ENCODE measurements at places on chromosomes 16 and 17.
A peak's percentile ranks its signal among the peaks of the same experiment; 100 is the strongest.

DNA sequence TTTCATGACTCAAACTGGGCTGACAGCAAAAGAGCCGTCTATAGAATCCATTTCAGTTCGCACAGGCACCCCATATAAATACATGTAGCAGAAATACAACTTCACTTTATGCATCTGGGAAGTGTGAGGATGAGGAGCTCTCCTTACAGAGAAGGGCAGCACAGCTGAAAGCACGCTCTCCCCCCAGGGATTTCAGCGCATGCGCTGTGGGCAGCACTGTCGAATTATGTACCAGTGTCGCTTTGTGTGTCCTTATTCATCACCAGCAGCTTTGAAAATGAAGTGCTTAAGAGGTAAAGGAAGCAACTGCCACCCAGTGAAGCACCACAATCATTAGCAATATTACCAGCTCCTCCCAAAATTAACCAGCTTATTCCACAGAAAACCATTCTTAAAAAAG is 39.9 kb downstream of the CEP95 start:
- no peak for DNase-seq

GRCh38 chr16:72202014-72202413 is 30.1 kb upstream of the PMFBP1 start:
- DNase-seq: no peak

DNA sequence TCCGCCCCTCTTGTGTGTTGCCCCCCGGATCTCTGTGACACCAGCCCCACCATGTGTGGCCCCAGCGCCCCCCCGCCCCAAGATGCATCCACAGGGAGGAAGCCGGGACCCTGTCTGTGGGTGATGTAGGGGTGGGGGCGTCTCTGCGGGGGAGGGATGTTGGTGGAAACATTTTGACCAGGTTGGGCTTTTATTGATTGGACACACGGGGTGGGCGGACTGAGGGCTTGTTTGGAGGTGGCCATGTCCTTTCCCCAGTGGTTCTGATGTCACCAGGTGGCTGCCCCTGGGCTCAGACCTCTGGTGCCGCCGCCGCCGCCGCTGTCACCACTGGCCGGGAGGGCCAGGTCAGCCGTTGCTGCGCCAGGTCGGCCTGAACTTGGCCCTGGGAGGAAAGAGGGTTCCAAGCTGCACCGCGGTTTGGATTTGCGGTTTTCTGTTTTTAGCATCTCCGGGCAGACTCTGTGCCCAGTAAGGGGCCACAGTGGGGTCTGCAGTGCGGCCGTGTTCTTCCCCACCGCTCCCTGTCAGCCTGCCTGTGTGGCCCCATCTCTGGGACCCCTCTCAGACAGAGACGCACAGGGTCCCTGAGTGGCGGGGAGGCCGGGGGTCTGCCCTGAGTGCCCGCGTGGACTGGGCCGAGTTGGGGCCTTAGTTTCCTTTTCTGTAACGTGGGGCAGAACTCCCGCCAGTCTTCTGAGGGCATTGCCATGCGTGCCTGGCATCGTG is 19.8 kb downstream of the GSE1 start:
- DNase-seq: no peak

DNA sequence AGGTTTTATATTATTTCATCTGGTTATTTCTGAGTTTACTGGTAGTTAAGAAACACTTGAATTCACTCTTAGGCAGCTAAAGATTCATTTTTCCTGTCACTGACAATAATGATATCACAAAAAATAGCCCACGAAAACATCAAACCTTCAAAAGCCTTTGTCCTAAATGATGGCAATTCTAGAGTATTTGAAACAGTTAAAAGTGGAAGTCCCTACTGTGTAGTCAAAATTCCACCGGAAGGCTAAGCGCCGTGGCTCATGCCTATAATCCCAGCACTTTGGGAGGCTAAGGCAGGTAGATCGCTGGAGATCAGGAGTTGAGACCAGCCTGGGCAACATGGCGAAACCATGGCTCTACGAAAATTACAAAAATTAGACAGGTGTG is 103.5 kb downstream of the HIC1 start:
- no peak for DNase-seq

DNA sequence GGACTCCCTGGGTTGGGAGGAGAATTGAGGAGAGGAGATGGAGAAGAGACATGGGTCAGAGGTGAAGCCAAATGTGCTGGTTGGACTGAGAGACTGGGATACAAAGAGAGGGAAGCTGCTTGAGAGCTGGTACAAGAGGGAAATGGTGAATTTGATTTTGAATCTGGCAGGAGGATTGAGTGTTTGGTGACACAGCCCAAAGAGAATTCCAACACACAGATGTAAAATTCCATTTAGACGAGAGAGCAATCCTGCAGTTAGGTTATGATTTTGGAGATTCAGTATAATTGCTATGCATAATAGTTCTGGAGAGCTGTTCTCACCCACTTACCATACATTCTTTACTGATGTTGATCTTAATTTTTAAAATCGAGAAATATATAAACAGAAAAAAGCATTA is 57.7 kb downstream of the HSD17B2 start:
- no peak for DNase-seq

DNA sequence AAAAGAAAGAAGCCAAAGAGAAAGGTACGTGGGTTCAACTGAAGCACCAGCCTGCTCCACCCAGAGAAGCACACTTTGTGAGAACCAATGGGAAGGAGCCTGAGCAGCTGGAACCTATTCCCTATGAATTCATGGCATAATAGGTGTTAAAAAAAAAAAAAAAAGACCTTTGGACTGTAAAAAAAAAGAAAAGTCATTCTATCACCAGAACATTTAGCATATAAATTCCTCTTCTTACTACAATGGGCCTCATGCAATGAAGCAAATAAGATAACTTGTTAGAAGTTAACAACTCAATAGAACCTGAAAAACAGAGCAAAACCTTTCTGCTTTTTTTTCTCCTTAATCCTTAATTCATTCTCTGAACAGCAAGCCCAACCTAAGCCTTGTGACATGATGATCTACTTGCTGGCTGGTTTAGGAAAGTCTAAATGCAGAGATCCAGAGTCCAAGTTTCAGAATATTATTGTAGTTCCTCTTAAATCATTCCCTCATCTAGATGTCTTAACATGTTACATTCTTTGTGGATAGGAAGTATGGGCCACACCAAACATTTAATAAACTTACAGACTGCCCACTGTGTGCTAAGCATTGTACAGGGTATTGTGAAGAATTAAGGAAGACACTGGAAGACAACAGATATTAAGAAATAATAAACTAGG is 45.4 kb downstream of the BRCA1 start:
- no peak for DNase-seq

DNA sequence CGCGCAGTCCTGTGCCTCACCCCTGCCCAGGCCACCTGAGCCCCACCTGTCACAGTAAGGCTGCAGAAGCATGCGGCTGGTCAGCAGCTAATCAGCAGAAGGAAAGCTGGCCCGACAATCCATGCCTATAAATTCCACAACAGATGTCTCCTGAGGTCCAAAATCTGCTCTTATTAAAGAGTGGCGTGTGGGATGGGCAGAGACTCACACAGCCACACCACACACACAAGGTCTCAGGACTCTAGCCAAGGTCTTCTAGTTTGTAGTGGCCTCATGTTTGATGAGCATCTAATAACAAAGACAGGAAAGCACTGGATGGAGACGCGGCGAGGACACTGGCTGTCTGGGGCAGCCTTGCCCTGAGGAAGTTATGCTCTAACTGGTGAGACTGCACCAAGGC is 55.9 kb downstream of the ANKRD11 start:
- no peak for DNase-seq

GRCh38 chr16:86740906-86741799 is 162.8 kb downstream of the FOXL1 start:
- no peak for DNase-seq

- DNase-seq: peak; percentile 80
Observed at GRCh38 chr17:66076546-66077190, 115.3 kb downstream of the CEP112 start.

GRCh38 chr16:81499576-81500380 is 55.2 kb downstream of the CMIP start:
- DNase-seq: no peak

DNA sequence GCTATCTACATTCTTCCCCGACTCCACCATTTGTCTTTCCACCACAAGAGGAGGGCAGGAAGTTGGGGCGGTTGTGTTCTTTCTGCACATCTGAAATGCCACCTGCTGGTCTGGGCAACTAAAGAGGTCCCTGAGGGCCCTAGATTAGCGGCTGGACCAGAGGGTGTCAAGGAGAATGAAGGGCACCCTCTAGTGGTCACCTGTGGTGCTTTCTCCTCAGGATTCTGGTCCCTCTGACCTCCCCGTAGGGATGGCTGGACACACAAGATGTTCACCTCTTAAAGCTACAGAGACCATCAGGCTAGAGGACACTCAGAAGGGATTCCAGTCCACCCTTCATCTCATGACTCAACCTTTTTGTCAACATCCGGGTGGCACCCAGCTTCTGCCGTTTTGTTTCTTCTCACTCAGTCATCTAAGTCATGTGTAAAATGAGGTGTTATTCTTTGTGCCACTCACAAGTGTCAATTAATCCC is 2.9 kb upstream of the SCIMP start:
- peak; percentile 79 for DNase-seq

GRCh38 chr17:55694286-55694910 is 28.3 kb downstream of the TMEM100 start:
- DNase-seq: peak; percentile 20

DNA sequence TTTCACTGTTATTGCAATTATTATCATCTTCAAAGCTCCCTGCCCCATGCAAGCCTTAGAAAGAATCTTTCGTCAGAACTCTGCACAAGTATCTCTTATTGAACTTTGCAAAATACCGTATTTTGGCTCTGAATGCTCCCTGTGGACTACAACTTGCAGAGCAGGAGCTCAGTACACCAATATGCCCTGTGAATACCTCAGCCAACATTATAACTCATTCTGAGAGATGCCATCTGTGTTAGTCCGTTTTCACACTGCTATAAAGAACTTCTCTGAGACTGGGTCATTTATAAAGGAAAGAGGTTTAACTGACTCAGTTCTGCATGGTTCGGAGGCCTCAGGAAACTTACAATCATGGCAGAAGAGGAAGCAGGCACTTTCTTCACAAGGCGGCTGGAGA is 87.2 kb upstream of the XYLT1 start:
- no peak for DNase-seq

GRCh38 chr16:58022601-58023371 is 2.8 kb upstream of the MMP15 start:
- no peak for DNase-seq

DNA sequence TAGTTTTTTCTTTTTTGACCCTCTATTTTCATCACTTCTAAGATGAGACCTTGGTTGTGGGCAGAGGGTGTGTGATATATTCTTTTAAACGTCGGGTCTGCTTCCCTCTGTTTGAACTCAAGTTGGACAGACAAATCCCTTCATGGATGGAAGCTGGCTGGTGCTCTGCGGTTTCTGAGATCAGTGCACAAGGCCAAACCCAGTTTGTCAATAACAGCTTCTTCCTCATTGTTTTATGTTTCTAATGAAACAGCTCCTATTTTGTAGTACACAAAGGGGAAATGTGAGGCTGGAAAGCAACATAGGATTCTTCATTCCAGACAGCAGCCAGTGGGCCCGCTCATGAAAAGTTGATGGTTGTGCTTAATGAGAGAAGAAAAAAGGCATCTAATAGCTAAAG is 159.6 kb downstream of the PRKCA start:
- no peak for DNase-seq

DNA sequence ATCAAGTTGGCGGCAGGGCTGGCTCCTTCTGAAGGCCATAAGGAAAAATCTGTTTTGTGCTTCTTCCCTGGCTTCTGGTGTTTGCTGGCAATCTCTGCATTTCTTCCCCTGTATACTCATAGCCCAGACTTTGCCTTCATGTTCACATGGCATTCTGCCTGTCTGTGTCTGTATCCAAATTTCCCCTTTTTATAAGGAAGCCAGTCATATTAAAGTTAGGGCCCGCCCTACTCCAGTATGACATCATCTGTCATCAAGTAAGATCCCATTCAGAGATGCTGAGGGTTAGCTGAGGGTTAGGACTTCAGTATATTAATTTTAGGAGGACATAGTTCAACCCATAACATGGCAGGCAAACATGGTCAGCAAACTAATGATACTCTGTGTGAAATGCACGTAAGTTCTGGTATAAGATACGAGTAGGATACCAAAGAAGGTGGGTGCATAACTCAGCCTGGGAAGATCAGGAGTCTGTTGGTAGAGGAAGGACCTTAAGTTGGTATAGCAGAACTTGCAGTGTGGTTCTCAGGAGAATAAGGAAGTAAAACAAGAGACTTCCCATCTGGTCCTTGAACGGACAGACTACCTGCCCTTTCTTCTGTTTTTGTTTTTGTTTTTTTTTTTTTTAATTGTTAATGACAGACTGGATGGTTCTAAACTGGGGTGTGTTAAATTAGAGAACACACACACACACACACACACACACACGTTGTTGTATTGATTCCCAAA is 13.9 kb downstream of the MAP2K6 start:
- DNase-seq: no peak

DNA sequence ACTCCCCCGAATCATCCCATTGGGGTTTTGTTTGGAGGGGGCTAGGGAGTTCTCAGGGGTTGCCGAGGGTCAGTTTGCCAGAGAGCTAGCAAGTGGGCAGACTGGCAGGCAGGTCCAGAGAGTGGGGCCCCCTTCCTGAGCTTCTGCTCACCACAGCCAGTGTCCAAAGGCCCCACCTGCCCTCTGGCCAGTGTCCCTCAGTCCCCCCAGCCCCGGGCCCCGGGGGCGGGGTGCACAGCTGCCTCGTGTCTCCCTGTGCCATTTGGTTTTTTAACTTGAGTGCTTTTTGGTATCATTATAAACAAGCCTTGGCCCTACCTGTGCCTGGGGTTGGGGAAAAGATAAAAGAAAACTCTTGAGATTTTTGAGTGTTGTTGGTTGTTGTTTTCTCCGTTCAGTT is 91.8 kb downstream of the CCDC182 start:
- no peak for DNase-seq

- DNase-seq: no peak
Observed at GRCh38 chr16:268141-269053, 7.3 kb downstream of the RGS11 start.

GRCh38 chr17:31052187-31052889 is 42.4 kb upstream of the NF1 start:
- no peak for DNase-seq

GRCh38 chr16:25988882-25989281 is 297.1 kb downstream of the HS3ST4 start:
- DNase-seq: no peak

DNA sequence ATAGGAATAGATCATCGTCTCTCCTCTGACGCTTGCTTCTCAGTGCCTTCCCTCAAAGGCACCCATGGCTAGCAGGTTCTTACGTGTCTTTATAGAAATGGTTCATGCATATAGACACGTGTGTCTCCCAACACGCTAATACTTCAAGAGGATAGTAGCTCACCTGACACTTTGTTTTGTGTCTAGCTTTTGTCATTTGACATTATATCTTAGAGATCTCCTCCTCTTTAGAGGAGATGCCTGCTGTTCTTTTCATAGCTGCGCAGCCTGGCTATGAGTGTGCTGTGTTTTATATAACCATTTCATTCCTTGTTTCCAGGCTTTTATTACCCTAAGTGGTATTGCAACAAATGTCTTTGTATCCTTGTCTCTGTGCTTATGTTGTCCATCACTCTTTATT is 411.7 kb downstream of the CPPED1 start:
- DNase-seq: no peak

- DNase-seq: peak; percentile 92
Observed at GRCh38 chr16:67170168-67170948, at the start of gene NOL3. TSS of gene NOL3 (plus strand) at chr16:67170538.
